ENCODE measurements at places on chromosomes 2 and 18.

DNA sequence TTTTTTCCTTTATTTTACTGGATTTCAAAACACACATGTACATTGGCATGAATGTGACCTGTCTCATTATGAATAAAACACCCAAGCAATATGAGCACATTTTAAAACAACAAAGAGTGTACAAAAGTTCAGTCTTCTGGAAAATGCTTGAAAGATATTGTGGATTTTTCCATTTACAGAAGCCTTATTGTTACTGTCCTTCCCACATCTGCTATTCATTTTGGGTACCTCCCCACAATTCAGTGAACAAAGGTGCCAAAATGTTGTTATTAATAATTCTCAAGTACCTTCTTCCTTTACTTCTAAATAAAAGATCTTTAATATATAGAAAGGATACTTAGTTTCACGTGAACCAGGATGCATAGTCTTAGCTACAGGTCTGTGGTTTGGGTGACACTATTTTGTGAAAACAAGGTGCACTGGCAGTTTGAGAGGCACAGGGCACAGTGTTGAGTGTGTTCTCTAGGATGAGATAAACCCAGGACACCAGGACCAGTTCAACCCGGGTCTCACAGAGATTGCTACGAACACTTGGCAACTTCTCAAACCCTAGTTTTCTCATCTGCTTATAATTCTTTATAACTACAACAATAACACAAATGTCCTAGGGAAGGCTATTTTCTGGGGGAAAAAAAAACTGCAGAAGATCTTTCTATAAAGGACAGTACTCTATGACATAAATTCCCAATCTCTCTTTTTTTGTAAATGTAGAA lies 84.5 kb upstream of the GALNT5 start:
- no peak for DNase-seq

- DNase-seq: no peak
Measured at GRCh38 chr2:222794585-222795449, 66.0 kb upstream of the ACSL3 start.

GRCh38 chr2:74884118-74884762 lies 50.3 kb downstream of the HK2 start:
- no peak for DNase-seq

GRCh38 chr18:29653671-29654215 lies 1388.8 kb downstream of the DSC3 start:
- no peak for DNase-seq

GRCh38 chr18:75422341-75422910 lies 5.1 kb downstream of the SMIM21 start:
- DNase-seq: no peak

GRCh38 chr18:3808985-3809780 lies 359.2 kb downstream of the TGIF1 start:
- no peak for DNase-seq

DNA sequence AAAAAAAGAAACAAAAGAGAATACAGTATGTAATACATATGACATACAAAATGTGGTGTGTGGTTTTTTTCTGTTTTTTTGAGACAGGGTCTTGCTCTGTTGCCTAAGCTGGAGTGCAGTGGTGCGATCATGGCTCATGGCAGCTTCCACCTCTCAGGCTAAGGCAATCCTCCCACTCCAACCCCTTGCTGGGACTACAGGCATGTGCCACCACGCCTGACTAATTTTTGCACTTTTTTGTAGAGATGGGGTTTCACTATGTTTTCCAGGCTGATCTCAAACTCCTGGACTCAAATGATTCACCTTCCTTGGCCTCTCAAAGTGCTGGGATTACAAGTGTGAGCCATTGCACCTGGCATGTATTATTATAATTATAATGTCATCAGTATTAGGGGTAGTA lies 38.9 kb downstream of the DHX57 start:
- DNase-seq: no peak

DNA sequence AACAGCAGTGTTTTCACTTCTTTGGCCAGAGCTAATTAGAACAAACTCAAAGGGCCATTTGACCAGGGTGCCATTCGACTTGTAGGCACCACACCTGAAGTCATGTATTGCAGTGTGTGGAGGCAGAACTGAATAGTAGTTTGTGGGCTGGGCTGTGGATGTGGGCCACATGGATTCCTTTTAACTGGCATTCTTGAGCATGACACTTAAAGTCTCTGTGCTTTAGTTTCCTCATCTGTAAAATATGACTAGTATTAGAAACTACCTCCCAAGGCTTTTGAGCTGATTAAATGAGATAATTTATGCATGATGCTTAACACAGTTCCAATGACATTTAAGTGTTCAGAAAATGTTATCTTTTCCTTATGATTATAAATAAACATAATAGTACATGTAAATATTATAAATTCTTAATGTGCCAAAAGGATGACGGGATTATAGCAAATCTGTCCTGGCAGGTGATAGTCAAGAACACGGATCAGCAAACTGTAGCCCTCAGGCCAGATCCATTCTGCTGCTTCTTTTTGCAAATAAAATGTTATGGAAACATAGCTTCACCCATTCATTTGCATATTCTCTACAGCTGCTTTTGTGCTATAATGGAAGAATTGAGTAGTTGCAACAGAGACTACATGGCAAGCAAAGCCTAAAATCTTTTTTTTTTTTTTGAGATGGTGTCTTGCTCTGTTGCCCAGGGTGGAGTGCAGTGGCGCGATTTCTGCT lies 36.3 kb upstream of the CCDC68 start:
- no peak for DNase-seq

DNA sequence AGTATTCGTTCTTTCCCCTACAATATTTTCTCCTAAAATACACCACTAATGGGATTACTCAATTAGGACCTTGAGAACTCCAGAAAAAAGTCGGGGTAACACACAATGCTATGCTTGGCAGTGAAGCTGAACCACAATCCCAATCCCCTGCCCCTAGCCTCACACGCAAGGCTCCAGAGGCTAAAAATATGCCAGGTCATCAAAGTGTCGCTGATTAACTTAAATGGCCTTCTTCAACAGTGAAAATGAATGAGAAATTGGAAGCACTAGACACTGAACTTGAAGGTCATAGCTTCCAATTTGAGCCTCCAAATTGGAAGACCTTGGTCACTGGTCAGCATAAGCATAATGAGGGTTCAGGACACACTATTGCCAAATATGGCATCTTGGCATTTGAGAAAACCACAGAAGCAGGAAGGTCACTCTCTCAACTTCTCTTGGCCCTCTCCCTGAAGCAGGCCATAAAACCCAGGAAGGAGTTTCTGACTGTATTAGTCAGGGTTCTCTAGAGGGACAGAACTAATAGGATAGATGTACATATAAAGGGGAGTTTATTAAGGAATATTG lies 86.0 kb upstream of the SATB2 start:
- DNase-seq: no peak

GRCh38 chr18:45639408-45639807 lies 24.1 kb downstream of the SLC14A2 start:
- no peak for DNase-seq

- no peak for DNase-seq
Measured at GRCh38 chr18:21853016-21853415, 112.4 kb downstream of the MIB1 start.

Measured in spinal cord (tissue), 10 donors.